Hematopoietic multipotent progenitor cell treated with erythropoietin and hydrocortisone succinate and interleukin-3 and kit ligand, for 6 days (in vitro differentiated cells): ENCODE measurements at places on chromosomes 6 and 20.

- DNase-seq: no peak
These were observed 355.1 kb downstream of the PAX1 start for GRCh38 chr20:22060610-22061009.

DNA sequence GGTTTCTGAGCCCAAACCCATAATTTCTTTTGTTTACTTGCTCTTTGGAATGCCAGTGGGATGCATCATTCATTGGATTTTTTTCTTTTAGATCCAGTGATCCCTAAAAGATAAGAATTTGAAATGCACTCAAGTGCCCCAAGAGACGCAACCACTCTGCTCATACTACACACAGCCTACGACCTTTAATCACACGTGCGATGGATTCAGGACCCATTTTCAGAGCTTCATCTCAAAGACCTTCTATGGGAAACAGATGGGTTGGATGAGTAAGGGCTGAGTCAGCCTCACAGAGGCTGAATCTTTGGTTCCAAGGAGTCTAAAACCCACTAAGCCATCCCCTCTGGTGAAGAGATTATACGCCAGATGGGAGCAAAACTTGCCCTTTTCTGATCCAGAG is 265.5 kb upstream of the EXOC2 start:
- no peak for DNase-seq

GRCh38 chr6:6798448-6798860 is 209.9 kb downstream of the LY86 start:
- no peak for DNase-seq

DNA sequence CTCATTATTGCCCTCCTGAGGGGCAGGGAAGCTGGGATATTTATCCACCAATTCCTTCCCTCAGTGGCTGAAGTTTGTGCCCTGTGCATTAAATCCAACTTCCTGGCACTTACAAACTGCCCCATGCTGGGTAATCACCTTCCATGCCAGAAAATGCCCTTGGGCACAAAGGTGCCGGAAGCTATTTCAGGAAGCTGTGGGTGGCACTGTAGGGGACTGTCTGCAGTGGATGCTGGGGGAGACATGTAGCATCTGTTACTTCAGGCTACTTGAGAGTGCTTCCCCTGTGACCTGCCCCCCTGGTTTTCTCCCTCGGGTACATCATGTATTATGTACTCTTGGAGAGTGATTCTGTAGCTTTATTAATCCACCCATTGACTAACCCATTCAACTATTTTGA is 24.7 kb upstream of the RALGAPA2 start:
- peak; percentile 49 for DNase-seq

- DNase-seq: no peak
These were observed 21.8 kb upstream of the ISM1 start for GRCh38 chr20:13199279-13199678.

DNA sequence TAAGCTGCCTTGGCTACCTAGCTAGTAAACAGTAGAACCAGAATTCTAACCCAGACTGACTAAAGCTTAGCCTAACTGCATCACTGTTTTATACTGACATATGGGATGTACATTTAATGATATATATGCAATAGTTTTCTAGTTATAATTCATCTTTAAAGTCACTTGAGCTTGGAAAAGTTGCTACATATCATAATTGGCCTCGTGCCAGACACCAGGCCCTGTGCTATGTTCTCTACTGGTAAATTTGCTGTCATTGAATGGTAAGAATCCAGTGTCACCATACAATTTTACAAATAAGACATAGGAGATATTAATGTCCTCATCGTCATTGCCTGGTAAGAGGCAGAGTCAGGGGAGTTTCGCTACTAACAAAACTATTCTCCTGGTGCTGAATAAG is 396.8 kb downstream of the CDKAL1 start:
- DNase-seq: peak; percentile 41

DNA sequence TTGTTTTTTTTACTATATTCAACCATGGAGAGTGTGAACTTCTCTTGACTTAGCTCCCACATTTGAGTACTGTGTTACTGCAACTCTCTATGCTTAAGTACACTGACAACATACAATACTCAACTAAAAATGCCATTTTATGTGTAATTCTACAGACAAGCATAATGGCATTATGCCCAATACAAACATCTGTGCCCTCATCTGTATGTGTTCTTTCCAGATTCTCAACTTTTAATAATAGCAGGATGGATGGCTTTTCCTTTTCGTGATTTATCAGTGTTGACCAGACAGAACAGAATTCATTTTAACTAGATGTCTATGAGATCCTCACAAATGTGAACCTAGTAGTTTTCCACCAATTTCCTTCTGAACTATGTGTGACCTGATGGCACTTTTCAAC is 84.2 kb upstream of the MARCKS start:
- no peak for DNase-seq

- DNase-seq: peak; percentile 20
These were observed 1.2 kb downstream of the OGFR start for GRCh38 chr20:62805711-62806382.

DNA sequence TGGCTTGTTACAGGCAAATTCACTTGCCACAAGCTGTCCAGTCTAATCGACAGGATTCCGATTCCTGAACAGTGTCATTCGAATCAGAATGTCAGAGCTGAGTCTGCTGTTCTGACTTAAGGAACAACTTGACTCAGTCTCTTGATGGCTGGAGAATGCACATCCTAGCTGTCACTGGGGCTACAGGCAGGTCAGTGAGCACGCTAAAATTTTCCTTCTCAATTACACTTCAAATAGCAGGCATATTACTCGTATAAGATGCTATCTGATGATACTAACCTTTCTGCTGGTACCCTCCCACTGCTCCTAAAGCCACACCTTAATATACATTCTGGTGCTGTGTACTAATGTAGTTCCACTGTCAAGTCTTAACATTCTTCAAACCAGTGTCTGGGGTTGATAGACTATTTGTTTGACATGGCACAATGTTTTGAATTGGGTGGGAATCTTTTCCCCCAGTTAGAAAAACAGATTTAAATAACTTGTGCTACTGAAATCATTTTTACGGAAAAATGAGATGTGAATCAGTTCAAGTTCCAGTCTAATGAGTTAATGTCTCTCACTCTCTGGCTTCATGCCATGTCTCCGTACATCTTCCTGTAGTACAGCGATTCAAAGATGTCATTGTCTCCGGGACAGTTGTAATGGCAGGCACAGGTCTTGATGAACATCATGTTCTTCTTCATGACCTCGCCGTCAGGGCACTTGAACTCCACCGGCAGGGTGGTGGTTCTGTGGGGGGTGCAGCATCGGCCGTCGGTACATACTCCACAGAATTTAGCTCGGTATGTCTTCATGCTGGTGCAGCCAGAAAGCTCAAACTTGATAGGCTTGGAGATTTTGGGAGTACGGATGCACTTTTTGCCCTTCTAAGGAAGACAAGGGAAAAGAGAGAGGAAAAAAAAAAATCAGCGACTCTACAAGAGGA is 2.2 kb downstream of the CCN2 start:
- no peak for DNase-seq

GRCh38 chr6:2447931-2448330 is 202.5 kb upstream of the GMDS start:
- no peak for DNase-seq

- no peak for DNase-seq
These were observed 8.1 kb downstream of the L3MBTL1 start for GRCh38 chr20:43515628-43516027.

DNA sequence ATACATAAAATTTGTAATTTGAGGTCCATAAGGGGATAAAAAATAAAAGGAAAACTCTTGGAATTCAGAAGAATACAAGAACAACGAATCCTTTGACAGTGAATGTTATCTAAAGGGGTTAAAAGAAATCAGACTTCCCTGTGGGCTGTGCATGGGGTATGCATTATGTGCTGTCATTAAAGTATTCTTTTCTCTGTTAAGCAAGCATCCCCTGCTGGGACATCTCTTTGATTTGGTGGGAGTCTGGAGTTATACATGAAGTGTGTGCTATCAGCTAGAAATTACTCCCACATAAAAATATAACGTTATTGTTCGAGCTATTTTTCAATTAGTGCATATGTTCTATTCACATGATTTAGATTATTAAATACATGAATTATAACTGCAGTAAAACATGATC is 195.2 kb downstream of the CENPW start:
- DNase-seq: no peak

DNA sequence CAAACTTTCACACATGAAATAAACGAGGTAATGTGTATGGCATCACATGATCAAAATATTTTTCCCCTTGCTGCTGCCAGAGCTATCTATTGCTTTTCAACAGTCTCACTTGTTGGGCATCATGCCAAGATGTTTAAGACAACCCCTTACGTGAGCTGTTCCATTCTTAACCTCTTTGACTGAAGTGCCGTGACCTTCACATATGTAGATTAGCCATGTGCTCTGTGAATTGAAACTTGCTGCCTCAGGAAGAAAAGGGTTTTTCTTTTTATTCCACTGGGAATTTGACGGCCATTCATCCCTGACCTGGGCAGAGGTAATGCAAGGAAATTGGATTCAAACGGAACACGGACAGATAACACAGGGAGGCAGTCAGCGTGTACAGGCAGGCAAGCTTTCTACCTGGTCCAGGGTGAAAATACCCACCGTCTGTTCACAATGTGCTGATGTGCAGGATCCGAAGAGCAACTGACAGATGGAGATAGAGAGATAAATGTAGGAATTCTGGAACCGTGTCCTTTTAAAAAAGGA is 14.2 kb downstream of the ARID1B start:
- peak; percentile 95 for DNase-seq

- DNase-seq: no peak
These were observed 44.1 kb downstream of the MAPK14 start for GRCh38 chr6:36071714-36072113.

DNA sequence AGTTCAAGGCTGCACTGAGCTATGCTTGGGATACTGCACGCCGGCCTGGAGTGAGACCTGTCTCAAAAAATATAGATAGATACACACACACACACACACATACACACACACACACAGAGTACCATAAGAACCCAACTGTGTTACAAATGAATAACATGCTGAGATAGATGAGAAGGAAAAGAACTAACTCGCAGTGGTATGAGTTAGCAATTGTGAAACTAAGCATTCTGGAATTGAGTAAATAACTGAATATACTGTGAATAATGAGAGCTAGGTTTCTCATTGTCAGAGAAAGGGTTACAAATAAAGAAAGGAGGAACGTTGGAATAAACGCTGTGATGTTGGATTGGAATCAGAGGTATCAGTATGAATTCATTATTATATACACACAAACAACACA is 14.6 kb upstream of the FAXC start:
- no peak for DNase-seq

DNA sequence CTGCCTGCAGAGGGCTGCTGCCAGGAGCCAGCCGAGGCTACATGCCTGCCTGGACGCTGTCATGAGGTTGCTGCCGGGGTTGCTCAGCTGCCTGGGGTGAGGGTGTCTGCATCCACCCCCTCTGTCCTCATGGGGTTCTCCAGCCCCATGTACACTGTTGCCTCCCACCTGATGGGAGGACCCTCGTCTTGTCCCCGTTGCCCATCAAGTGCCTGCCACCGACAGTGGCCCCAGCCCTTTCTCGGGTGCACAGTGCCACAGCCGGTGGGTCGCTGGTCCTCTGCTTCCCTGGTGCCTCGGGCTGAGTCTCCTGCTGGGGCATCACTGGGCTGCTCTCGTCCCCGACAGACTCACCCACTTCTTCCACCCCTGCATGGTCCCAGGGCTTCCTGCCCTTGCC is 313.7 kb downstream of the CDH4 start:
- no peak for DNase-seq

- DNase-seq: no peak
These were observed 117.2 kb upstream of the SLC22A16 start for GRCh38 chr6:110593637-110594036.

DNA sequence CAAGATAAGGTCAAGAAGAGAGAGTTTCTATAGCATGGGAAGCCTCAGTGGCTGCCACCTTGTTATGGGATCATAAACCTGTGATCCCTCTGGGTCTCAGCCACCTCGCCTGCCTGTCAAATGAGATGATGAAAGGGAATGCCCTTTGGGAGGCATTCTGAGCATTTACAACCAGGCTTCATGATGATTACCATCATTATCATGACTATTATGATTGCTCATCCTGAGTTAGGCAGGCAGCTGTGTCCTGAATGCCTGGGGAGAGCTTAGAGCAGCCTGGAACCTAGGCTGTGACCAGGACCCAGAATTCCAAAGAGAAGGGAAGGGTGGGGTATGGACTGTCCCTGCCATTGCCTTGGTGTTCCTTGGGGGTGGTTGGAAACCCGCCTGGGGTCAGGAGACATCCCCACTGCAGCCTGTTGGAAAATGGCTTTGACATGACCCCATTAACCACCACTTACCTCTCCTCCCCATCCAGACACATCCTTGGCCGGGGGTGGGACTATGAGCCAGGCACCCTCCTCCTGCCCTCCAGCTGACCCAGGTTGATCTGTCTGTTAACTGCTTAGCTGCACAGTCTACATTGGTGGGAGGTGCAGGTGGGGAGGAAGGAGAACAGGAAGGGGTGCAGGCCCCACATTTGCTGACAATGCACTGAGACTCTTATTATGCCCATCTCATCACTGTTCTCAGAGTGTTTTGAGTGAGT is 51.9 kb downstream of the LRFN2 start:
- no peak for DNase-seq

DNA sequence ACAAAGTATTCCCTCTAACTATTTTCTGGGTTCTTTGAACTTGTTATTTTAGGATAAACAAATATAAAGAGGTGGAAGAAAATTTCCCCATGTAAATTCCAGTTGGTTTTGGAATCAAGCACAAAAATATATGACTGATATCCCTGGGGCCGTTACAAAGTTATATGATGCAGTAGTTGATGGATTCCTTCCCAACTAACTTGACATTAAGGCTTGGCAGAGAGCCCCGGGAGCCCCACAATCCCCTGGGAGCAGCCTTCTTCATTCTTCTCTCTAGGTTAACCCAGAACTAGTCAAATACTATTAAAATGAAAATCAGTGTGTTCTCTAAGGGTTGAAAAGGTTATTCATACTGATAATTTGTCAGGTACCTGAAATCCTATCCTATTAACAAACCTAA is 508.9 kb upstream of the SOX4 start:
- DNase-seq: no peak

DNA sequence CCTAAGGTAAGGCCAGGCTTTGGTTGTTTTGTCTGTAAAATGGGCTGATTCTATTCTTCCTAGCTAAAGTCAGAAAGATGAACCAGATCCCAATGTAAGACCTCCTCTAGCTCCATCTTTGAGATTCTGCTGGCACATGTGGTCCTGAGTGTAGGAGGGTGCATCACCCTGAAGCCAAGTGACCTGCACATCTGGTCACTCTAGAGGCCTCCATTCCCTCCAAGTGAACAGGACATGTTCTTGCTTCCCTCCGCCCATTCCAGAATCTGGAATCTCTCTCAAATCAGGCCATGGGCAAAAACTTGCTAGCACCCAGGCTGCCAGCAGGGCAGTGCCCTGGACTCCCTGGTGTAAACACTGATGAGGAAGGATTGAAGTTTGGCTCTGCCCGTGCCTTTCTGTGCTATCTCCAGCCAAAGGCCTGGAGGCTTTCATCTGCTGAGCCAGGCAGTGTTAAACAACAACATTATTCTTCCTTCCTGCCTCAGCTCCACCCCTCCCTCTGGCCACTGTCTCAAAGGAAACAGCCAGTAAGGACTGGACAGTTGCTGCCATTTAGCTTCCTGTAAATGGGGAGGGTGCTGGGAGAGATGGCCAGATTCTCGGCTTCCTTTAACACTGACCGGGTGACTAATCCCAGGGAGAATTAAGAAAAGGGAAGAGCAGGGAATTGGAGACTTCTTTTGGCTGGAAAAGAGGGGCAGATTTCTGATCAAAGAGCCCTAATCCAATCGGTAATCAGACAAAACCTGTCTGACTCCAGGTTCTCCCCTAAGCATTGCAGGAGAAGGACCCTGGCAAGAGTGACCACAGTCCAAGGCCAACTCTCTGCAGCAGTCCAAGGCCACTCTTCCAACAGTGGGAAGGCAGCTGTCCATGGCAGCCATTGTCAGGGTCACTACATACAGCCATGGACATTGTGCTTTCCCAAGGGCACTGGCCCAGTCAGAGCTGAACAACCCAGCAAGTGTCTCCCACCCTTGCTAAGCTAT is 19.5 kb upstream of the ADGRF1 start:
- no peak for DNase-seq
